ENCODE measurements at places on chromosomes 4 and X.

GRCh38 chrX:96843566-96843965 is 40.1 kb upstream of the RPA4 start:
- no peak for DNase-seq

DNA sequence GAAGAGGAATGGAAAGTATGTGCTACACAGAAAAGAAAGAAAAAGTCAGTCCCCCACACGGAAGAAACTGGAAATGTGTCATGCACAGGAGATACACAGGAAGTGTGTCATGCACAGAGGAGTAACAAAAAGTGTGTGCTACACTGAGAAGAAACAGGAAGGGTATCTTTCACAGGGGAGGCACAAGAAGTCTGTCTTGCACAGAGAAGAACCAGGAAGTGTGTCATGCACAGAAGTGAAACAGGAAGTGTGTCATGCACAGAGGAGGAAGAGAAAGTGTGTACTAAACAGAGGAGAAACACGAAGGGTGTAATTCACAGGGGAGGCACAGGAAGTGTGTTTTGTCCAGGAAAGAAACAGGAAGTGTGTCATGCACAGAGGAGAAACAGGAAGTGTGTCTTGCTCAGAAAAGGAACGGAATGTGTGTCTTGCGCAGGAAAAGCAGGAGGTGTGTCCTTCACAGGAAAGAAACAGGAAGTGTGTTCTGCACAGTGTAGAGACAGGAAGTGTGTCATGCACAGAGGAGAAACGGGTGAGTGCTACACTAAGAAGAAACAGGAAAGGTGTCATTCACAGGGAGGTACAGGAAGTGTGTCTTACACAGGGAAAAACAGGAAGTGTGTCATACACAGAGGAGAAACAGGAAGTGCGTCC is 527.2 kb upstream of the PRKX start:
- peak; percentile 49 for DNase-seq

DNA sequence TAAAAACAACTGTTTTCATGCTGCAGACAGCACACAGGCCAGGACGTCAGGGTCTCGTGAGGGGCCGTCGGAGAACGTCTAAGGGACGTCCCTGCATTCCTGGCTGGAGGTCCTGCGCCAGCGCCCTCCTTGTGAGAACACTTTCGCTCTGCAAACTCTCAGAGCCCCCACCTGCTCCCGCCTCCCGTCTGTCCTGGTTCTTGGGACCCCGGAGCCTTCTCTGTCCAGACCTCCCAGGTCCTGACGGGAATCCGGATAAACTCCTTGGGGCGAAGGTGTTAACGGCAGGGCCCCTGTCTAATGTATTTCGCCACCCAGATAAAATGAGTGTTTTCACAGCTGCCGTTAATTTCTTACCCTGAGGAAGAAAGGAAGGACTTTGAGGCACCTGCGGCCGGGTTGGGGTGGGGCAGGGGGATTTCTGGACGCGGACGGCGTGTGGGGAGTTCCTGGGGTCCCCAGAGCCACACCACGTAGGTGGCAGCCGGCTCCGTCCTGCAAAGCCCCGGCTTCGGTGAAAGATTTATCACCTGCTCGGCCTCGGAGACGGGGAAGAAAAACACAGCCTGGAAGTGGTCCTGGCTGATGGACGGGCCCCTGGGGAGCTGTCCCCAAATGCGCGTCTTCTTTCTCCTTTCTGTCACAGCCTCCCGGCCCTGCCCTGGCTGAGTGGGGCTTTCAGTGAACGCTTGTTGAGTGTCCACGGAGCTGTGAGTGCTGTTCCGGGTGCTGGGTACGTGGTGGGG is 35.1 kb upstream of the PPP2R3B start:
- DNase-seq = no peak

DNA sequence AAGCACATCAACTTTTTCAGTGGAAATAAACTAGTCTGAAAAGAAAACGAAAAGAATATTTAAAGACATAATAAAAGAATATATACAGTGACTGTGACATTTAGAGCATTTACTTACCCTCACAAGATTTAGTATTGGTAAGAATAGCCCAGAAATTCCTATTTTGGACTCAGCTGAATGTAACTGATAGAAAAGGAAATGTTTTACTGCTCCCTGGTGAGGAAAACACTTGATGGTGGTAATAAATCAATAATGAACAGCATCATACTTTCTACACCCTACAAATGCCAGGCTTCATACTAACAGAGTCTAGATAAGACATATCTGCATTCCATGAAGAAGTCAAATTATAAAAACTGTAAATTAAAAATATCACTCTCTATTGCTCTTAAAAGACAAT is 753.5 kb upstream of the PCDH10 start:
- DNase-seq = no peak

- no peak for DNase-seq
Measured at GRCh38 chrX:80667967-80668366, 141.7 kb downstream of the BRWD3 start.

- DNase-seq = no peak
Measured at GRCh38 chrX:42119076-42119475, 195.7 kb upstream of the CASK start.

All from Kasumi-1 (cell line).